Stimulated activated CD8-positive, alpha-beta memory T cell treated with anti-CD3 and anti-CD28 coated beads, Interleukin-4, amount 100 ng/mL, for 4 hours (primary cell): ENCODE measurements at places on chromosomes 6 and 20.

- DNase-seq, result no peak
Measured at GRCh38 chr20:46108435-46108841, 9.7 kb upstream of the CD40 start.

DNA sequence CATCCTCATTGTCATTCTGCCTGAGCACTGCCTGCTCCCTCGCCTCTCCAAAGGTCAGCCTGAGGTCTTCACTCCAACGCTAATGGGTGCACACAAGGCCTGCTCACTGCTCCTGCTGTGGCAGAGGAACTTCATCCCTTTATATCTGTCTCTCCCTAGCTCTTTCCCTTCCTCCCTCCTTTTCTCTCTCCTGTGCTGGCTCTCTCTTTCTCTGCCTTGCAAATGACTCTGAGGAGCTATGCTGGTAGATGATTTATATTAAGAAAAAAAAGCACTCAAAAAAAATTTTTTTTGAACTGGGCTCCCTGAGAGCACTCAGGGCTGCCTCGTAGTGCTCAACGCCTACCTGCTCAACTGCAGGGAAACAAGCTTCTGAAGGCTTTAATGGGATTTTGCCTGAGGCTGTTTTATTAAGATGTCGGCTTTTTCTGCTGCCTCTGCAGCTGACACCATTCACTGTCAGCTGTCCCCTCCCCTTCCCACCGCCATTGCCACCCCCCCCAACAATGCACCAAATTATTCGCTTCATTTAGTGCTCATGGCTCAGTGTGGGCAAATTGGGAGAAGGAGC is 137.7 kb upstream of the DEFB112 start:
- DNase-seq, result no peak

GRCh38 chr20:63774306-63774705 is 34.7 kb downstream of the SLC2A4RG start:
- DNase-seq, result no peak

DNA sequence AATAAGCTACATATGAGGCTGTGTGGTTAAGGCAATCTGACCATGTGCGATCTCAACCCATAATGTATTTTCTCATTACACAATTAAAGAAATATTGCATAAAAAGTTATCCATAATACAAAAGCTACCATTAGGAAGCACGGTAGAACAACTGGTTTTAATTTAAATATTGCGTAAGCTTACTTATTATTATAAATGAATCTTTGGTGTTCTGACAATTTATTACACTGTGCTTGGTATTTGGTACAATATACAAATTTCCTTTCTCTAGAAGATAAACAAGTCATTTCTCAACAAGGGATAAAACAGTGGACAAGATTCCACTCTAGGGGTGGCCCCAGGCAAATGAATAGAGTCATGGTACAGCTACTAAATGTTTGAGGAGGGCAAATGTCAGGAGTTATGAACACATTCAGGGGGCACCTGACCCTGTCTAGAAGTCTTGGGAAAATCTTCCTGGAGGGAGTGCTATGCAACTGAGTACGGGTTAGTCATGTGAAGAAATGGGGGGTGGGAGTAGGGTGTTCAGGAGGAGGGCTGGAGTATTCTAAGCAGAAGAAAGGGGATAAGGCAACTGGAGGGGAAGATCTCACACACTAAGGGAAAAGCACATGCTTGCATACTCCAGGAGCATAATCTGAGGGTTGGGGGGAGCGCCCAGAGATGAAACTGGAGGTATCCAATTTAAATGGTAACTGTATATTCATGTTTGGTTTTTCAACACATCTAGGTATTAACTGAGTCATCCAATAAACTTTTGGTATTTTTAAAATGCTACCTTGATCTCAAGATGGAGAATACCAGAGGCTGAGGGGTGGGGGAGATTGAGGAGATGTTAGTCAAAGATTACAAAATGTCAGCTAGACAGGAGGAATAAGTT is 296.9 kb upstream of the SGK1 start:
- DNase-seq, result no peak

GRCh38 chr6:96499781-96500180 is 21.8 kb upstream of the UFL1 start:
- no peak for DNase-seq

DNA sequence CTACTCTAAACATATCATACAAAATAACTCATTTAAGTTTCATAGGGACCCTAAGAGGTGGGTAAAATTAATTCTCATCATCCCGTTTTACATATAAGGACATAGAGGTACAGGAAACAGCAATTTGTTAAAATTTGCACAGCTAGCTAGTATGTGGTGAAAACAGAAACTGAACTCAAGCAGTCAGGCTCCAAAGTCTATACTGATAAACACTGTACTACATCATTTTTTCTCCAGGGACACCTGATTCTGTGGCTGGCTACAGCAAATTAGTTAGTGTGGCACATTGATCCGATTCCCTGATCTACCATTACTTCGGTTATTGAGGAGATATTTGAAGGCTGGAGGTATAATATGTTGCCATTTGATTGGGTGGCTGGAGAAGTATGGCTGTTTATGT is 36.2 kb upstream of the E2F3 start:
- no peak for DNase-seq

DNA sequence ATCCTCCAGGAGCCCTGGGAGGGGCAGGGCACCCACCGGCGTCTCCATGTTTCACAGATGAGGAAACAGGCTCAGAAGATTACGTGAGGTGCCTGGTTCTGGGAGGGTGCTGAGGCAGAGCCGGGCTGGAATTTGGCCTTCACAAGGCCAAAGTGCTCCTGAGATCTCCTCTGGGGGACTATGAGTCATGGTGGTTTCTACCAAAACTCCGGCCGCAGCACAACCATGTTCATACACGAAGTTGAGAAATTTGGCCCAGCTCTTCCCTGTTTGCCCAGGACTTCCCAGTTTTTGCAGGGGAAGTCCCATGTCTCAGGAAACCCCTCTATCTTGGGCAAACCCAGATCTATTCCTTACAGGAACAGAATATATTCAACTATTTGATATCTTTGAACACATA is 172.9 kb upstream of the CDYL start:
- no peak for DNase-seq

DNA sequence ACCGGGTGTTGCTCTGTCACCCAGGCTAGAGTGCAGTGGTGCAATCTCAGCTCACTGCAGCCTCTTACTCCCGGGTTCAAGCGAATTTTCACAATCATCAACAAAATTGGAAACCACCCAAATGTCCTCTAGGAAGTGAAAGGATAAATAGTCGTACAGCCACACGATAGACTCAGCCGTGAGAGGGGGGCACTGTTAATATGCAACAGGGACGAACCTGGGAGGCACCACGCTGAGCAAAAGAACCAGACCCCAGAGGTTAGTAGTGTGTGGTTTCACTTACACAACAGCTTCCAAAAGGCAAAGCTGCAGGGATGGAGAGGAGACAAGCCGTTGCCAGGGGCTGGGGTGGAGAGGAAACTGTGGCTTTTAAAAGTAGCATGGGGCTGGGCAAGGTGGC is 30.1 kb upstream of the NTSR1 start:
- DNase-seq, result no peak

DNA sequence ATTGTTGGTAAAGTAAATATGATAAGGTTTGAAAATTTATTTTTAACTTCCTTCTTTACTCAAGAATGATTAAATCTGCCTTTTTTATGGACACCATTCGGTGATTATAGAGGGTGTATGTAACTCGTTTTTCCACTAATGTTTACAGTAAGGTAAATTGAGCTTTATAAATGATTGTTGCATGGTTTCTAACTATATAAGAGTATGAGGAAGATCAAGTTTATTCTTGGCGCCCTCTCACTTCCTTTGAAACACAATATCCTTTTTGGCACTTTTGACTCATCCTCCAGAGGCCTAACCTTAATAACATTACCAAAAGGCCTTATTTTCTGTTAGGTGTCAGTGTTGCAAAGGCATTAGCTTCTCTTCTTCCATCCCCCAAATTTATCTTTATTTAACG is 41.8 kb upstream of the MTRF1L start:
- DNase-seq, result no peak

DNA sequence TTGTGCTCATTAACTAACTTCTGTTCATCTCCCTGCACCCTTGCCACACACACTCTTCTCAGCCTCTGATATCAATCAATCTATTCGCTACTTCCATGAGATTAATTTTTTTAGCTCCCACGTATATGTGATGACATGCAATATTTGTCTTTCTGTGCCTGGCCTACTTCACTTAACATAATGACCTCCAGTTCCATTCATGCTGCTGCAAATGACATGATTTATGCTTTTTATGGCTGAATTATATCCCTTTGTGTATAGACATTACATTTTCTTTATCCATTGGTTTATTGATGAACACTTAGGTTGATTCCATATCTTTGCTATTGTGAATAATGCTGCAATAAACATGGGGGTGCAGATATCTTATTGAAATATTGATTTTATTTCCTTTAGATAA is 50.8 kb upstream of the SPTLC3 start:
- no peak for DNase-seq

DNA sequence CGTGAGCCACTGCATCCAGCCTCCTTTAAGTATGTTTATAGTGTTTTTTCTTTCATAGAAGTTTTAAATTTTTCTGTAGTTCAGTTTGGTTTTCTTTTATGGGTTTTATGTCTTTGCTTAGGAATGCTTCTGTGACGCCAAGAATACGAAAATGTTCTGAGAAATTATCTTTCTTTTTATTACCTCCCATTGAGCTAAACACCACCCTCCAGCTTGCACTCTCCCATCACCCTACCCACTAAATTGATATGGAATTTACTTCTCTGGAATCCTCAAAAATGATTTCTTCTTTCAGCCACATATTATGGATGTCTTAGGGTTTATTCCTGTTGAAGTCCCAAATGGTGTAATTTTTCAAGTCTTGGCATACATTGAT is 38.1 kb downstream of the JARID2 start:
- DNase-seq, result no peak

GRCh38 chr6:91132461-91132860 is 545.6 kb upstream of the MAP3K7 start:
- DNase-seq, result no peak

- DNase-seq, result no peak
Measured at GRCh38 chr20:58168843-58169242, 59.6 kb downstream of the ANKRD60 start.

- no peak for DNase-seq
Measured at GRCh38 chr6:21993841-21994240, 303.0 kb downstream of the PRL start.

DNA sequence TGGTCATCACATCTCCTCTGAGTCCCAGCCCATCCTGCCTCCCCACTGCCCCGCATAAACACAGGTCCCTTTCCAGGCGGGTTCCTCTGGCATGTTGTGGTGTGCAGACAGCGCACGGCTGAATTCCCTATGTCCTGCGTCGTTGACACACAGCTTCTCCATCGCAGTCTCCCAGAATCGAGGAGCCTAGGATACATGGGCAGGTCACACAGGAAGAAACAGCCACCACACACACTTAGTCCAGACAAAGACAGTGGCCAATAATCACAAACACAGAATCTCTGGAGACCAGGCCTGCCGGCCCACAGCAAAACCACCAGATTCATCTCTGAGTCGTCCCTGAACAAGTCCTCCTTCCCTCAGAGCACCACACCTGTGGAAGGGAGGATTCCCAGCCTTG is 34.8 kb downstream of the SCML4 start:
- no peak for DNase-seq

GRCh38 chr6:155313602-155314091 is 637 bp downstream of the TFB1M start:
- DNase-seq, result no peak

- DNase-seq, result no peak
Measured at GRCh38 chr6:113102761-113103160, 754.4 kb upstream of the MARCKS start.

GRCh38 chr20:50815162-50815989 is 20.5 kb downstream of the BCAS4 start:
- no peak for DNase-seq

DNA sequence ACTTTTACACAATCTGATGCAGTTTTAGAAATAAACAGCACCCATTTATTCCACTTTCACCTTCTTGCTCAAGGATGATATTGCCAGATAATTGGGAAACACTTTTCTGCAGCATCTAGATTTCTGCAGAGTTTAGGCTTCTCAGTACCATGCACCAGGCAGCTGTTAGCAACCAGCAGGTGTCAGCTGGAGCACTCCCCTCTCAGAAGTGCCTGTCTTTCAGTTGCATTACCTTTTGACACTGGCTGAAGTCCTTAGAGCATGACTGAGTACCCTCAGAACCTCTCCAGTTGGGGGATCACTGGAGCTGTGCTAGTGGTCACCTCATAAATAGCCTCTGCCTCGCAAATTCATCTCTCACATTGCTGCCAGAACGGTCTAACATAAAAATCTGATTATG is 91.2 kb downstream of the DNAH8 start:
- DNase-seq, result no peak

DNA sequence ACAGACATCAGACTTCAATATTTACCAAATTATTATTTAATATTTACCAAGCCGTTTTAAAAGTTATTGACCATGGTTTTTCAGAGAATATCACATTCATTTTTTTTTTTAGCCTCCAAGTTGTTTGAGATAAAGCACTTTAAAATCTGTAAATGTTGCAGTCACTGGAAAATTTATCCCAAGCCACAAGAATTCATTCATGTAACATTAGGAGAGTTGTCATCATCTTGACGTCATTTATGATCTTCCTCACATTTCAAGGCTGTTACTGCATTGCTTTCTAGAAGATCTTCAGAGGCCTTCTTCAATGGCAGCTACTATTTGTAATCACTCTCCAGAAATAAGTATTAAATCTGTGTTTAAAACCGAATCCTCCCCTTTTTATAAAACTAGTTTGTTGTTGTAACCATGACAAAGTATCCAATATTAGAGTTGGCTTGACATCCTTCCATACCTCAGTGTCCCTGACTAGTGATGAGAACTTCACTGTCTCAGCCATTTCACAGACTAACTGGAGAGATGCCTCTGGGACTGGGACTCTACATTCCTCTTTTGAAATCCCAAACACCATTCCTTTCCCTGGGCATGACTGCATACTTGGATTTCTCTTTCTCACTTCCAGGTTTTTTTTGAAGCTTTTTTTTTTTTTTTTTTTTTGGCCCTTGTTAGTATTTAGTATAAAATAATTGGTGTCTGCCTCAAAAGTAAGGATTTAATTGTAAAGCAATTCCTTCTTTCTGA is 100.1 kb downstream of the ZFAND3 start:
- no peak for DNase-seq

DNA sequence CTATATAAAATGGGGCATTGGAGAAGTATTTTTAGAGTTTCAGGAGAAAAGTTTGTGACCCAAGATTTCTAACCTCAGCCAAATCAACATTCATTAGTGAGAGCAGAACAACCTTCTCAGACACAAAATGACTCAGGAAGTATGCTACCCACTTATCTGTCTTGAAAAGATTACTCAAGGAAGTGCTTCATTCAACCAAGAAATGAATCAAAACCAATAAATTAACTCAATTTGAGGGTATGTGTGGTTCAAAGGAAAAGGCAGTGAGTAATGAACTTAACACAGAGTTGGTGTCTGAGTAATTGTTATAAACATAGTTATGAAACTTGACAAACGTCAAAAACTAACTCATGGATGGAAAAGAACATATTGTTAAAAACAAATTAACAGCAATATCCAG is 227.6 kb downstream of the HAO1 start:
- no peak for DNase-seq

GRCh38 chr20:53679597-53680309 is 86.1 kb upstream of the ZNF217 start:
- DNase-seq, result no peak
